ENCODE measurements at places on chromosomes 5 and 9. TPM values are rescaled to one million over a fixed set of nuclear protein-coding genes. Genes with fewer than 3 reads are reported as not detected.

DNA sequence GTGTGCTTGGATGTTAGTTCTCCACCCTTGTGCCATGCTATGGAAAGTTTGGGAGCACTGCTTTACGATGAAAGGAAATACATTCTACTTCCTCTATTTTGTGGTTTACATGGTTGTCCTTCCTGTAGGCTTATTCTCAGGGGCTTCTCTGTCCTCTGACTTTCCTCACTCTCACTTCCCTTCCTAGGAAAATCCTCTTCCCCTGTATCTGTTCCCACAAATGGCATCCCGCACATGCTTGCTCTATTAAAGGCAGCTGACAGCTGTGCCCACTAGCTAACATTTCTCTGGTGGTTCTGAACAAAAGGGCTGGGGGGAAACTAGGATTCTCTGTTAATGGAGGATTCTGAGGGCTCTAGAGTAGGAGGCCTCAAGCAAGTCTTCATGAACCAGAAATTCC, 52.4 kb downstream of the FAM170A start:
- no peak for DNase-seq
- no peaks in the 10 kb centered on the region for H3K4me1 ChIP-seq
- H3K27ac ChIP-seq: no peak overlapping the region
- H3K36me3 ChIP-seq: no peaks in the 10 kb centered on the region

DNA sequence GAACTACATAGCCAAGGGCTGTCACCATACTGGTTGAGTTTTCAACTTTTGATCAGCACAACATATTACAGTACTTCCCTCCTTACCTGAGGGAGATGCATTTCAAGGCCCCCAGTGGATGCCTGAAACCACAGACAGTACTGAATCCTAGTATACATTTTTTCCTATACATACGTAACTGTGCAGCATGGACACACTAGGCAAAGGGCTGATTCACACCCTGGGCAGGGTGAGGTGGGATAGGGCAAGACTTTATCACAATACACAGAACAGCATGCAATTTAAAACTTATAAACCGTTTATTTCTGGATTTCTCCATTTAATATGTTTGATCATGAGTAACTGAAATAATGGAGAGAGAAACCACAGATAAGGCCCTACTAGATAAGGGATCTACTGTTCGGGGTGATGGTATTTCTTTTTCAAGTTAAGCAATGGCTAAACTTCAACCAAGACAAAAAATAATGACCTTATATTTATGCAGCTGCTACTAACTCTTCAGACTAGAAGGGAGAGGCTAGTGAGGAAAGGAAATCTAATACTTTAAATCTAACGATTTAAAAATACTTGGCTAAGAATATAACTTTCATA, 186.9 kb upstream of the GNA14 start:
- DNase-seq: no peak
- H3K36me3 ChIP-seq: no peaks in the 10 kb centered on the region
- no peak overlapping the region for H3K27ac ChIP-seq
- peaks cover 6% of the 10 kb centered on the region for H3K4me1 ChIP-seq
- no peaks in the 10 kb centered on the region for H3K27me3 ChIP-seq

The C9orf153 gene
- total RNA-seq: 0.87 TPM

- H3K4me3 ChIP-seq: no peak overlapping the region
- H3K4me1 ChIP-seq: no peaks in the 10 kb centered on the region
- DNase-seq: no peak
- H3K27me3 ChIP-seq: no peaks in the 10 kb centered on the region
Measured at GRCh38 chr5:84058561-84058960, 326.1 kb downstream of the EDIL3 start.

DNA sequence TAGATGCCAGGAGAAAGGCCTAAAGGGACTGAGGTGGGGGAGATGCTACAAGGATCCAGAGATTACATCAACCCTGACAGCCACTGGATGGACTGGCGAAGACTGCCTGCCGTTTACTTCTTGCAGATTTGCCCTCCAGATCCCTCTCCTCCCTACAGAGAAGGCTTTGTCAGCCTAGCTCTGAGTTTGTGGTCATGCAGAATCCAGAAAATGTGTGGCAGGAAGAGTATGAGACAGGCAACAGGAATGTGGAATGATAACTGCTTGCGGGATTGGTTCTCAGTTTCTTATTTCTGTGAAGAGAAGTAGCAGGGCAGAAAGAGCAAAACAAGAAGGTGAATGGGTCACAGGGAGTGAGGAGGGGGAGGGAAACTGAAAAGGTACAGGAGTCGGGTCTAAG, 129.6 kb downstream of the TLE1 start:
- peaks cover 37% of the 10 kb centered on the region for H3K4me1 ChIP-seq
- H3K36me3 ChIP-seq: no peaks in the 10 kb centered on the region
- no peak for DNase-seq
- H3K27ac ChIP-seq: no peak overlapping the region
- H3K27me3 ChIP-seq: no peaks in the 10 kb centered on the region

The TMEM252 gene
- not detected for total RNA-seq

- H3K27me3 ChIP-seq: no peaks in the 10 kb centered on the region
- DNase-seq: no peak
- H3K4me1 ChIP-seq: no peaks in the 10 kb centered on the region
- H3K36me3 ChIP-seq: no peaks in the 10 kb centered on the region
- no peak overlapping the region for H3K4me3 ChIP-seq
Measured at GRCh38 chr9:98134702-98135557, 15.9 kb upstream of the TRIM14 start.

All from gastrocnemius medialis (tissue), 4 donors.